NCI-H1694 treated with DMSO at 0.1 percent for 48 hours (cell line): ENCODE measurements at places on chromosomes 3 and 15.

GRCh38 chr3:71621825-71622537 is 38.5 kb upstream of the FOXP1 start:
- DNase-seq, result no peak

DNA sequence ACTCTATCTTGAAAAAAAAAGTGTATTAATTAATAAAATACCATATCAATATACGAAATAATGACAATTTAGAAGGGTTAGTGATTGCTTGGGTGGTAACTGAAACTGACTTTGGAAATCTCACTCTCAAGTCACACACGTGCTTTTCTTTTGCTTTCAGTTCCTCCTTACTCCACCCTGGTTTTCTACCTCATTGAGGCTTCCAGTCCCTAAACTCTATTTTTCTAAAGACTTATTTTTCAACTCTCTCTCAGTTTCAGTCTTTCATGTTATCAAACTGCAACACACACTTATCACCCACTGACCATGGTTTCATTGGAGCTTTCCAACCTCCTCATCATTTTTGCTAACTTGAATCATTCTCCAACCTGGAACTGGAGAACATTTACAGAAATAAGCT is 23.5 kb downstream of the IL12A start:
- DNase-seq, result no peak

DNA sequence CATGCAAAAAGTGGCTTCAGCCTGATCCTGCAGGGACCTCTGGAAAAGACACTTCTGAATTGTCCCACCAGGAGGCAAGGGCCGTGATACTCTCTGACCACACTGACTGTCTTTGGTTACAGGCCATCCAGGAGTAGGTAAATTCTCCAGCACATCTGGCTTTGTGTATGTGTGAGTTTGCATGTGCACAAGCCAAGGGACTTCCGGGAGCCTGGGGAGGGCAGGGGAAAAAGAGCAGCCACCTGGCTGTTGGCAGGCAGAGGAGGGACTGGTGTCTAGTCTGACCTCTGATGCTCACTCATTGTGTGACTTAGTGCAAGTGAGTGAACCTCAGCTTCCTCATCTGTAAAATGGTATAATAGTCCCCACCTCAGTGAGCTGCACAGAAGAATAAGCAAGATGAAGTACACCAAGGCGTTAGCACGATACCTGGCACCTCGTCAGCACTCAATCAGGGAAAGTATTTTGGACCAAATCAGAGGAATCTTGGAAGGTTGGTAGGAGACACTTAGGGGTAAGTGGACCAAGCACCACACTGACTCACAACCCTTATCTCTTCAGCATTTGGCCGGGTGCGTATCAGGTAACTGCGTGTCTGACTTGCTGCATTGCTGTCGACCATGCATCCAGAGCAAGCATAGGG is 19.1 kb downstream of the KLHL6 start:
- no peak for DNase-seq

GRCh38 chr15:40134885-40135284 is 26.0 kb upstream of the BUB1B start:
- DNase-seq, result no peak

GRCh38 chr3:49723296-49723627 is 489 bp downstream of the GMPPB start:
- DNase-seq, result no peak
